Left lobe of liver (tissue), 2 donors: ENCODE measurements at places on chromosomes 3 and 15. TPM values are rescaled to one million over a fixed set of nuclear protein-coding genes. Genes with fewer than 3 reads are reported as not detected.

Gene AGBL1
- total RNA-seq = not detected

Gene TAGLN3
- not detected for total RNA-seq

Gene MNS1
- 0.20 TPM for total RNA-seq

Gene CHRNA7
- not detected for total RNA-seq

Gene CALML4
- 6.8 TPM for total RNA-seq

Gene SUCLG2
- total RNA-seq = 157 TPM

Gene OR5H1
- total RNA-seq = not detected

Gene THAP10
- 0.93 TPM for total RNA-seq

Gene DUOXA2
- not detected for total RNA-seq

Gene HRH1
- 0.50 TPM for total RNA-seq
